ENCODE measurements at places on chromosomes 1 and 21. TPM values are rescaled to one million over a fixed set of nuclear protein-coding genes. Genes with fewer than 3 reads are reported as not detected.

DNA sequence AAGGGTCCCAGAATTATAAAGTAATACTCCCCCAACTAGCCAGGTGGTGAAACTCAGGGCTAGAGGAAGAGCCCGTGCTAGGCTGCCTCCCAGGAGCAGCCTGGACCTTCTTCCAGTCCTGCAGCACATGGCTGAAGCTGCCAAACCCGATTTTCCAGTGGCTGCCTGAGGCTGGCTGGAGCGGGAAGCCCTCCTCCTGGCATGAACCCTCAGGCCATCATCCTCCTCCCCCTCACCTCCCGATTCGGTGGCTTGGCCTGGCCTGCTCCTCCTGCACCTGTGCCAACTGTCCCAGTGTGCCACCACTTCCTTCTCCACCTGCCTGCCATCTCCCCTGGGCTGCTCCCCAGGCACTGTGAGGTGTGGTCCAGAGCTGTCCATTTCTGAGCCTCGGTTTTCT lies 3.0 kb upstream of the TSPAN1 start:
- peak; percentile 90 for DNase-seq

DNA sequence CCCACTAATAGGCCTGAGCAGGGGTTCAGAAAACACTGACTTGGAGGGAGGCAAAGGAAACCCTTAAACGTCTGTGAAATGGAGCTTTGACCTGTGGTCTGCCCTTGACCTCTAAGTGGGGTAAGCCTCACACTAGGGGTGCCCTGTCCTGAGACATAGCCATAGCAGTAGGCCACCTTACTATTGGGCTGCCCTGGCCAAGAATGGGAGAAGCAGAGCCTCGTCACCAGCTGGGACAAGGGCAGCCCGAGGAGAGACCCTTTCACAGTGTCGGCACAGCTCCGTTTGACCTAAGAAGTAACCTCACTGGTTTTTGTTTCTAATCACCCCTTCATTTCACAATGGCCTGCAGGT lies 26.4 kb upstream of the IFNAR2 start:
- no peak for DNase-seq

STUM gene
- total RNA-seq: 7.2 TPM

DNA sequence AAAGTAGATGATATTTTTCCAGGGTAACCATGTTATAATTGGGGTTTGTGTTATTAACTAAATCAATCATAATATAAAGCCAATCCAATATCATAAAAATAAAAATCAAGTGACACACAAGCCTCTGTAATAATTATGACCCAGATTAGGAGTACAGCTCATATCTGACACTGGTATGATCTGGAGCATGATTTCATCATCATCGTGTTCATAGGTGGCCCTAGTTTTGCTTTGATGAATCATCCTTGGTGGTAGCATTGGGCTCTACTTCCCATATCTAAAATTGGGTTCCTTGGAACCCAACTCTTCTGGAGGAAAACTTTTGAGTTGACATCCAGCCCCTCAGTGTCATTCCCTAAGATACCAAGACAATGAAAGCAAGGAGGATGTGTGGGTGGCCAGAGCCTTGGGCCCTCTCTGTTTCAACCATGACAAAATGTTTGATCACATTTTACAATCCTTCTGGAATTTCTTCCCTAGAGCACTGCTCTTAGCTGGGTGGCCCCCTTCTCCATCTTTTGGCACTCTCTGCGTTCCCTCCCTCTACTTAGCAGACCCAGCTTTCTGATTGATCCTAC lies 37.0 kb upstream of the ENAH start:
- no peak for DNase-seq

- DNase-seq: no peak
These were observed 40.3 kb downstream of the PLEKHA6 start for GRCh38 chr1:204319462-204319861.

USP16 gene
- total RNA-seq: 35.7 TPM

DNA sequence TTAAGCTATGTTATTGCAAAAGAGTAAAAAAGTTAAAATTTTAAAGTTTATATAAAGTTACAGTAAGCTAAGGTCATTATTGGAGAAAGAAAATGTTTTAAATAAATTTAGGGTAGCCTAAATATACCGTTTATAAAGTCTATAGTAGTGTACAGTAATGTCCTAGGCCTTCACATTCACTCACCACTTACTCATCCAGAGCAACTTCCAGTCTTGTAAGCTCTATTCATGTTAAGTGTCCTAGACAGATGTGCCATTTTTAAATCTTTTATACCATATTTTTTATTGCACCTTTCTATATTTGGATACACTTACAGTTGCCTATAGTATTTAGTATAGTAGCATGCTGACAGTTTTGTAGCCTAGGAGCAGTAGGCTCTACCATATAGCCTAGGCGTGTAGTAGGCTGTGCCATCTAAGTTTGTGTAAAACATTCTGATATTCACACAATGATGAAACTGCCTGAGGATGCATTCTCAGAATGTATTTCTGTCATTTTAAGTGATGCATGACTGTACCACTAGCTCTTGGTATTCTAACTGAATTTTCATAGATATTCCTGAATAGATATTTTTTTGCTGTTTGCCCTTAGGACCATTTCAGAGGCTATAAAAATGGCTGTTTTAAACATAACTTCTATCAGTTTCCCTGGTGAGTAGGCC lies 26.8 kb downstream of the PPP2R5A start:
- no peak for DNase-seq

GRCh38 chr21:18803624-18804023 lies 400.0 kb upstream of the TMPRSS15 start:
- no peak for DNase-seq

GRCh38 chr21:14312871-14313270 lies 70.1 kb downstream of the HSPA13 start:
- DNase-seq: no peak

- no peak for DNase-seq
These were observed 162.2 kb downstream of the DPYD start for GRCh38 chr1:97758541-97759057.
